Activated T-cell treated with anti-CD3 and anti-CD28 coated beads, Interleukin-2, amount 50 U/mL, for 1 hour (primary cell): ENCODE measurements at places on chromosomes 3 and 15.
A peak's percentile ranks its signal among the peaks of the same experiment; 100 is the strongest.

GRCh38 chr3:10259798-10260197, 11.5 kb downstream of the TATDN2 start:
- no peak for DNase-seq

DNA sequence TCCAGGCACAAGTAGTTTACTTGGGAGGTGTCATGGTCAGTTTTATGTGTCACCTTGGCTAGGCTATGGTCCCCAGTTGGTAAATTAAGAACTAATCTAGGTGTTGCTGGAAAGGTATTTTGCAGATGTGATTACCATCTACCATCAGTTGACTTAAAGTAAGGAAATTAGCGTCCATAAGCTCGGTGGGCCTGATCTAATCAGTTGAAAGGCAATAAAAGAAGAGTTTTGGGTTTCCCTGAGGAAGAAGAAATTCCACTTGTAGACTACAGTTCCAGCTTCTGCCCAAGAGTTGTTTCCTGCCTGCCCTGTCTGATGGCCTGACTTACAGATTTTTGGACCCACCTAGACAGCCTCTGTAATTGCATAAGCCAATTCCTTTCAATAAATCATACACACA, 438.7 kb upstream of the PROK2 start:
- no peak for DNase-seq

DNA sequence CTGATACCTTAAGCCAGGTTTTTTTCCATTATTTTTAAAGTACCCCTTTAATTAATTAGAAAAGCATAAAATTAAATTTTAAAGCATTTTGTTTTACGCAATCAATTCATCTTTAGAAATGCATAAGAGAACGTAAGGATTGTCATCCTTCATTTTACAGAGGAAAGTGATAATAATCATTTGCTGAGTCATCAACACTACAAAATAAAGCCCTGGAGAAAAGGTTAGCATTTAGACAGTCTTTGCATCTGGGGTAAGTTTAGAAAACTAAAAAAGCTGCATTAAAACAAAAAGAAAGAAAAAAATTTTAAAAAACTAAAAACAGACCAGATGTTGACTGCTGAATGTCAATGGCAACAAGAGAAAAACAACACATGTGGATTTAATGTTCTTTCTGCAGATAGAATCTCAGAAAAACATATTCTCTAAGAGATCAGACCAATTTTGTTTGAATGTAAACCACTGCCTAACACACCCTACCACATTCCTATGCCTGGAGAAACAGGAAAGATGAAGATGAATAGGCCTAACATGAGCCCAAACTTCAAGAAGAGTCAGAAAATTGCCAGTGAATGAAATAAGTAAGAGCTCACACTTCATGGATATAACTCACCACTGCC, 59.9 kb downstream of the SUCNR1 start:
- no peak for DNase-seq

DNA sequence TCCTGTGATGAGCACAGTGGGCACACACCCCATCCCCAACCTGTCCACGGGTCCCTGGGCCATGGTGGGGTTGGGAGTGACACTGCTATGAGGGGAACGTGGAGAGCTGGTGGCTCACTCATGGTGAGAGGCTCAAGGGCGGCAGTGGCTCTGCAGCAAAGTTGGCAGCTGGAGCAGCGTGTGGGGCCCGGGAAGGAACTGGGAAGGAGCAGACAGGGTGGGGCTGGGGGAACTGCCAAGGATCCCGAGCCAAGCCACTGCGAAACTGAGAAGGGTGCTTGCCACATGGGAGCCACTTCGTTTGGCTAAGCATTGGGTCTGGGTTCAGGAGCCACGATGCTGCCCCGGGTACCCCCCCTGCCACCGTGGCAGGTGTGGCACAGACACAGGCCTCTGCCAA, 80.1 kb downstream of the SNRK start:
- no peak for DNase-seq

GRCh38 chr15:88800026-88800425, 3.2 kb upstream of the ACAN start:
- DNase-seq = no peak

GRCh38 chr3:12586403-12586802, 29.5 kb downstream of the MKRN2 start:
- DNase-seq = no peak

DNA sequence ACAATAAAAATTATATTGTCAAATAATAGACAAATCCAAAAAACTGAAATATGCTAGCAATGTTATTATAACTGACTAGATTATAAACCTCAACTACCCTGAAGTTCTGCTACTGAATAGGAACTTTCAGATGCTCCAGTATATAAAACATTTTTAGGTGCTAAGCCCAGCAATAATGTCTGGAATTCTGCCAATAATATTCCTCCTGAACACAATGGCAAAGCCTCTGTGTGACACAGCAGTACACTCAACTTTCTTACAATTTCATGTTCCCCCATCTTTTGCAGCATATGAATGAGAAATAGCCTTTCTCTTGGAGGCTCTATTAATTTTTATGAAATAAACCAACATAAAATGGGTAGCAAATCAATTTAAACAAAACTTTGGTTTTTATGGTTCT, 29.5 kb downstream of the ATOSA start:
- no peak for DNase-seq

DNA sequence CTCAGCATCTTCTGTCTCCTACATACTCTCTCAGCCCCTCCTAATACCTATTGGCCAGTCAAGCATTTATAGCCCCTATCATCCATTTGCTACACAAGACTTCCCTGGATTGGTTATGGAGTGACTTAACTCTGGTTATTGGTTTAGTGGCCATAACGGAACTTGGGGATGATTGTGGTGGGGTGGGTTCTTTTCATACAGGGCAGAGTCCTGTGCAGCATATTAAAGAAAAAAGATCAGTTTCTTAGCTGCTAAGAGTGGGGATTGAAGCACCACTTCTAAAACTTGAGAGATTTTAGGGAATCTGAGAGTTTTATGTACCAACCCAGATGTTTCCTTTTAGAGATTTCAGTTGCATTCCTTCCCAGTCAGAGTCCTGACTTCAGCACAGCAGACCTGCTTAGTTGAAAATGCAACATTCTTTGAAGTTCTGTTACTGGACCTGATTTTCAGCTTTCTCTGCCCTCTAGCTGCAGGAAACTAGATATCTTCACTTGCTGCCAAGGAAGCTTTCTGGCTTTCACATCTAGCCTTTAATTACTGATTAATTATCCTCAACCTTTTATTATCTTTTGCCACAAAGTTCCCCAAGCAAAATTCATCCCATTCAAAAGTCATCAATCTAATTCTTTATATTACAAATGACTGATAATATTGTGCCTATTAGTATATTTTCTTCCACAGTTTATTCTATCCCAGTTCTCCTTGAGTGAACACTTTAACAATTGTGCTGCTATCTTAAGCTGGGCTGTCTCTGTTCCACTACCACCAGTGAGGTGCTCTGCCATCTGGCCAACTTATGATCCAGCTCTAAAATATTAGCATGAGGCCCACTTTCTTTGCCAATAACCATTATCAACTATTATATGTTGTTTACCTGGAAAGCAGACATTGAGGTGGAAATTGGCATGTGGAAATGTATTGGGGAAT, 906.0 kb upstream of the ALCAM start:
- no peak for DNase-seq

DNA sequence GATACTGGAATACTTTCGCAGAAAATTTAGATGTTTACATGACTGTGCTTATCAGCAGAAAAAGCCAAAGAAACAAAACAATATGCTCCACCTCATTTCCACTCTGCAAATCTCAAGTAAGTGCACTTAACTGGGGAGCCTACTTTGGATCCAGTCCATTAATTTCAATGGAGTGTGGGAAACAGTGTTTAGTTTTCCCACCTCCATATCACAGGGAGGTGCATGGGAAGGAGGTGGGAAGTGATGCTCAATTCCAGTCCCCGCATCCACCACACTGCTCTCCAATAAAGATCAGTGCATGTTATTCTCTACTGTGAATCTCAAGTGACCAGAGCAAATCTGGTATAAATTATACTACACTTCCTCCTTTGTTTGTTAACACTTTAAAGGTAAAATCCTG, 2.9 kb downstream of the NEDD4 start:
- no peak for DNase-seq

DNA sequence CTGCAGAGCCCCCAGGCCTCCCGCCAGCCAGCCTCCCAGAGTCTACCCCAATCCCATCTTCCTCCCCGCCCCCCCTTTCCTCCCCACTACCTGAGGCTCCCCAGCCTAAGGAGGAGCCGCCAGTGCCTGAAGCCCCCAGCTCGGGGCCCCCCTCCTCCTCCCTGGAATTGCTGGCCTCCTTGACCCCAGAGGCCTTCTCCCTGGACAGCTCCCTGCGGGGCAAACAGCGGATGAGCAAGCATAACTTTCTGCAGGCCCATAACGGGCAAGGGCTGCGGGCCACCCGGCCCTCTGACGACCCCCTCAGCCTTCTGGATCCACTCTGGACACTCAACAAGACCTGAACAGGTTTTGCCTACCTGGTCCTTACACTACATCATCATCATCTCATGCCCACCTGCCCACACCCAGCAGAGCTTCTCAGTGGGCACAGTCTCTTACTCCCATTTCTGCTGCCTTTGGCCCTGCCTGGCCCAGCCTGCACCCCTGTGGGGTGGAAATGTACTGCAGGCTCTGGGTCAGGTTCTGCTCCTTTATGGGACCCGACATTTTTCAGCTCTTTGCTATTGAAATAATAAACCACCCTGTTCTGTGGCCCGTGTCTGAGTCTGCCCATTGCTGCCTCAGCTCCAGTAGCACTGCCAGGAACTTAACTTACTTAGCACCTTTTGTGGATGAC, 32.2 kb downstream of the PTPN23 start:
- DNase-seq = no peak

DNA sequence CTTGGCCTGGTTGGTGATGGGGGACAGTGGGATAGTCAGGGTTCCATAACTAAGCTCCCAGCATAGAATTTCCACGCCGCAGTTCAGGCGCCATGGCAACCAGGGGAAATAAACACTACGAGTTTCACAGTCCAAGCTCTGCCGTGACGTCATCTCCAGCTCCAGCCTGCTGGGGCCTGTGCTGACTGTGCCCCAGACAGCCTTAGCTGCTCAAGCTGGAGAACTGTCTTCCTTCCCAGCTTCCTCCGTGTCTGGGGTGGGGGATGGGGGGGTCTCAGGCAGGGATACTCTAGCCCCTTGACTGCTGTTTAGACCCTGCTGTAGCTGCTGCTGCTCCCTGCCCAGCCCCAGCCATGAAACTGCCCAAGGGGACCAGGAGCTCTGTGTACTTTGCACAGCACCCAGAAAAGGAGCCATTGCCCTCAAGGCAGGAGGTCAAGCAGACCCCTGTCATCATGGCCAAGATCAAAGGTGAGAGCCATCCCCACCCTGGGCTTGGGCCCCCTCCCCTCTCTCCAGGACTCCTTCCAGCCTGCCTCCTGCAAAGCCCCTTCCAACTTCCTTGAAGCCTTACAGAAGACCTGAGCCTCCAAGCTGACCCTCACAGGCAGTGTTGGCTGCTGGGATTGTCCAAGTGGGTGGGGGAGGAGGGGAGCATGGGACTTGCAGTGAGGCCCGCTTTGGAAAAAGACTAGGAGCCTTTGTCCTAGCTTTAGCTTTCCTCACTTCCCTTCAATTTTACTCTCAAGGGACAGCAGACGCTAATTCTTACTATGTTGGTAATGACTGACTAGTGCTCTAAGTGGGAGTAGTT, 11.4 kb upstream of the CSPG4 start:
- DNase-seq = peak; percentile 43

DNA sequence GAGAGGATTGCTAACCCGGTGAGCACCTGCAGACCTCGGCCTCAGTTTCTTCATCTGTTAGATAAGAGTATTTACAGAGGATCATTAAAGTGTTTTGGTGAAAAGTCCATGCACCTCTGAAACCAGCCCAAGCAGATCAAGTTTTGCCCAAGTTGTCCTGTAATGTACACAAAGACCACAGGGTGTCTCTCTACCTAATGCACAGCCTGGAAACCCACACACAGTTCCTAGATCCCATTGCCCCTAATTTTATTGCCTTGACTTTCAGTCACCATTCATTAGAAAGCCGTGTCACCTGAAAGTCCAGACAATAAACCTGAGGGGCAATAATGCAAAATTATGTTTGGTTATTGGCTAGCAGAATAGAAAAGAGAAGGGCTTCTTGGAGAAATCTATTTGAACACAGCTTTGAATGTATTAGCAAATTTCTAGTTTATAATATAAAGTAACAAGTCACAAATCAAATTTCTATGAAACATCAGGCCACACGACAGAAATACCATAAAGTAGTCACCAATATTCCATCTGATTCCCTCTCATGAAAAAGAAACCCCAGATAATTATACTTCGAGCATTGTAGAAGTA, 161.3 kb upstream of the SLC2A2 start:
- DNase-seq = no peak

GRCh38 chr3:128573707-128574162, 76.9 kb downstream of the RPN1 start:
- no peak for DNase-seq

DNA sequence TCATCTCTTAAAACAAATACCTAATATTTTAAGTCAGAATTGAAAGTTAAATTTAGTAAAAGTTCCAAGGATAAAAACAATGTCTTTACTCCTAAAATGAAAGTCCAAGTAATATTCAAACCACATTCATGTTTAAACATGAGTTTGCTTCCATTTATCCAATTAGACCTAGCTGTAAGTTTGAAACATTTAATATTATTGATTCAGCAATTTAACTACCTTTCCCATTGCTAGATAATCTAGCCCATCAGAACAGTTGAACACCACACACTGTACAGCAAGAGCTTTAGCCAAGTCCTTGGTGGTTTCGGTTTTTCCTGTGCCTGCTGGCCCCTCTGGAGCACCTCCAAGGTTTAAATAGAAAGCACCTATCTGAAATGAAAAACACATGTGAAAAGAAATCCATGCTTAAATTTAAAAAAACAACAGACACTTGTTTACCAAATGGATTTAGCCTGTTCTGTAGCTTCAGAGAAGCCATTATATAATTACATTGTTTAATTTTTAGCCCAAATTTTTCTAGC, 97.8 kb downstream of the DNAH12 start:
- no peak for DNase-seq

DNA sequence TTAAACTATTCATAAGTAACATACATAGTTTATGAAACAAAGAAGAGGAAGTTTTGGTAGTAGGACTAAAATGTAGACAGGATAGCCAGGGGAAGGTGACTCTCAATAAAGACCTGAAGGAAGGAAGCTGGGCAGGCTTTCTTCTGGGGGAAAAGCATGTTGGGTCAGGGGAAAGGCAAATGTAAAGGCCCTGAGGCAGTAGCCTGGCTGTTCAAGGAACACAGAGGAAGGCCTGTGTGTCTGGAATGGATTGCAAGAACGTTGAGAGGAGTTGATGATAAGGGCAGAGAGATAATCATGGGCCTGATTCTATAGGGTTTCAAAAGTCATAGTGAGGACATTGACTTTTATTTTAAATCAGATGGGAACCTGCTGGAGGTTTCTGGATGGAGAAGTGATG, 167.6 kb downstream of the SNRK start:
- DNase-seq = no peak

DNA sequence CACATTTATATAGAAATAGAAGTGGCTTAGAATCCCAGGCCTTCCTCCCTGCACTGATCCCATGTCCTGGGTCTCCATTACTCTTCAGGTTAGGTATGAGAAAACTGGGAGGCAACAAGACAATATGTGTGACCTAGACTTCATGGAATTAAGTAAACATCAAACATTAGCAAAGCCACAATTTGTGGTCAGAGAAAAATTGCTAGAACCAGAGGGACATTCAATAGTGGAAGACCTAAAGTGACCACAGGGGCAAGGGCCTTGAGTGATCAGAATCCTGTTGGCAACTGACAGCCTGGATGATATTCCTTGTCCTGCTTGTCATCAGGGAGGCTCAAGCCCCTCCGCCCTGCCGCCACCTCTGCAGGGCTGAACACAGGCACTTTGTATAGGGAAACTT, 322.8 kb upstream of the CTNNB1 start:
- DNase-seq = no peak

- DNase-seq = no peak
Observed at GRCh38 chr3:20810555-20810954, 624.5 kb upstream of the SGO1 start.

- DNase-seq = no peak
Observed at GRCh38 chr15:70200511-70201424, 103.1 kb upstream of the TLE3 start.
